ENCODE measurements at places on chromosomes 4 and X.
A peak's percentile ranks its signal among the peaks of the same experiment; 100 is the strongest.

- peak; percentile 70 for DNase-seq
These were observed 7.9 kb downstream of the CXCL6 start for GRCh38 chr4:73844345-73844744.

GRCh38 chr4:38365261-38365660, 298.7 kb upstream of the KLF3 start:
- no peak for DNase-seq

- DNase-seq: no peak
These were observed 127.6 kb upstream of the GATB start for GRCh38 chr4:151888367-151888866.

GRCh38 chrX:127552571-127552970, 499.6 kb downstream of the ACTRT1 start:
- DNase-seq: no peak

- no peak for DNase-seq
These were observed 75.3 kb upstream of the PUDP start for GRCh38 chrX:7223271-7223670.

DNA sequence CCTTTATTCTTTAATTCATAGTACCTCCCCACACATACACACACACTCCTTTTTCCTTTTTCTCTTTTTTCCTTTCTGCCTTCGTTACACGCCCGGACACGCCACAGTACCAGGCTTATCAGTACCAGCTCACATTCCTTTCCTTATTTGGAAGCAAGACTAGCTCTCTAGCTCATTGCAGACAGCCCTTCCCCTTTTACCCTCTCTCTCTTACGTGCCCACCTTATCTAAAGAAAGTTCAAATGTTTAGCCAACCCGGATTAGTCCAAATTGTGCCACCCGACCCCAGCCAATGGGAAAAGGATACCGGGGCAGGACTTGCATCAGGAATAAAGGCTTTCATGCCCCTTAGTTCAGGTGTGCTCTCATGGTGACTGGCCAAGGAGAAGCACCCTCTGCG, 194.7 kb upstream of the VCX3A start:
- no peak for DNase-seq

Data from CD14-positive monocyte (primary cell).